Right hindlimb (tissue), 1 donor: ENCODE measurements at places on chromosomes 1 and 21.

GRCh38 chr1:70072231-70072751 is 133.1 kb downstream of the LRRC40 start:
- no peak for DNase-seq

DNA sequence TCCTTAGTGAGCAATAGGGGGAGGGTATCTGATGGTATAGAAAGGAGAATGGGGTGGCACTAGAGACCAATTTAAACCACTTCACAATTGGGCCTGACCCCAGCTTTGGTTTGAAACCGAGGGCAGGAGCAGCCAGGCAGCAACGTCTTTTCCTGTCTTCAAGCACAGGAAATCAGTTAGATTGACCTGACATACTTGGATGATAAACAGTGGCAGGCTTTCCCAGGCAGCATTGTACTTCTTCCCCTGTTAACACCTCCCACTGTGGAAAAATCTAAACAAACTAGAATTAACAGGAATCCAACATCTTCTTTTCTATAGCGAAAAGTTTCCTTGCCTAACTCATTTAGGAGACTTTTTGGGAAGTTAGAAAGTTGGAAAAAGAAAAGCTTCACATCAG is 40.6 kb downstream of the SELL start:
- DNase-seq, result no peak

DNA sequence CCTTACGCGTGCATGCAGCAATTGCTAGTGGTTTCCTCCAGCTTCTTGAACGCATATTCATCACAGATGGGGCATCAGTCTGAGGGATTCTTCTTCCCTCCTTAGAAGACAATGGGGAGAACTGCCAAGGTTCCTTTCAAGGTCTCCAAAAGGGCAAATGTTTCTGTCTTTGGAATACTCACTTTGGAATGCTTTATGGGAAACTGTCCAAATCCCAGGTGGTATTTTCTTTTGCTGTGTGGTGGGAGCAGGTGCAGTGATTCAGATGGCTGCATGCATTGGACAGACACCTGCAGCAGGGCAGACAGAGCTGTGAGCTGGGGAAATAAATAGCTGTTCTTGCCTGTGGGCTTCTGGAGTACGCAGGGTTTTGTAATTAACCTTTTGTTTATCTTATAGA is 40.5 kb downstream of the URB2 start:
- DNase-seq, result no peak

DNA sequence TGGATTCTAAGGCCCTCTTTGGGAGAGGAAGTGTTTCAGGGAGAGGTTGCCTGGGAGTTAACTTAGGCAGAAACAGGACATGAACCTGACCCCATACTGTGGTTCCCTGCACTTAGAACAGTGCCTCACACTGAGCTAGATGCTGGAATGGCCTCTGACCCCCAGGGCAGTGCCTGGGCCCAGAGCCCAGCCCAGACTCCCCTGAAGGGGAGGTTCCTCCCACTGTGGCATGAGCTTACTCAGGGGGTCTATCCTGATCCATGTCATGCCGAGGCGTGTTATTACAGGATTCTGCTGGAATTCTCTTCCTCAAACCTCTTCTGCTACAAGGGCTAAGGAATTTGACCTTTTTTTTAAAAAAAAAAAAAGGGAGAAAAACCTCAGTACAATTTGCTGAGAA is 72.2 kb downstream of the MRPL37 start:
- no peak for DNase-seq

DNA sequence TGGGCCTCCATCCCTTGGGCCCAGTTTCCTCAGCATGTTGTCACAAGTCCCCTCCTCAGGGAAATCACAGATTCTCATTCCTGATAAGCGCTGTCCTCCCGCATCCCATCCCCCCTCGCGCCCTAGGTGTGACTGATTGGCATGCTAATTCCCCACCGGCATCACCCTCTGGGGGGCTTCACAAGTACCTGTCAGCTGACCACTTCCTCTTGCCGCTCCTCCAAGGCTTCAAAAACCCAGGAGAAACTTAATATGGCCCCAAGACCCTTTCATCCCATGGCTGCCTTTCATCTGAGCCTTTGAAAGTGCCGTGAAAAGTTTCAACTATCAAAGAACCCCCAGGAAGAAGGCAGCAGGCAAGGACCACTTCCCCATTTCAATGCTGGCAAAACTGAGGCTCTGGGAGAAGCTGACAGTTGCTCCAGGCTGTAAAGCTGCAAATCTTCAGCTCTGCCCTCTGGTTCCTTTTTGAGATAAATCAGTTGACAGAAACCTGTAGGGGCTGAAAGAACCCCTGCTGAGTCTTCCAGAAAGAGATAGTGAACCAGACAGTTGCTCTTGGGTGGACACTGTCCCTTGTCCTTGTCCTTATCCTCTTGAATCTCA is 12.8 kb upstream of the MIXL1 start:
- DNase-seq, result no peak

DNA sequence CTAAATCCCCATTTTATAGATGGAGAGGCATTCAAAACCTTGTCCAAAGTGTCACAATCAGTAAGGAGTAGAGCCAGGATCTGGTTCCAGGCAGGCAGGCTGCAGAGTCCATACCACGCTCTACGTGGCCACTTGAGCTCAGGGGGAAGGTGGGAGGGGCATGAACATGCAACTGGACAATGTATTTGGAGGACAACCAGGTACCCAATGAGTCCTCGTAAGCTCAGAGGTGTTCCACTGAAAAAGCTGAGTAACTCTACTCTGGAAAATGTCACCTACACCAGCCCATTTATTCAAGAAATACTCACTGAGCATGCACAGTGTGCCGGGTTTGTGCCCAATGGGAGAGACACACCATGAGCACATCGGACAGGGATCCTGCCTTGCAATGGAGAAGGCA is 11.2 kb upstream of the GUCA2B start:
- no peak for DNase-seq

- DNase-seq, result peak; percentile 49
These were observed 31.5 kb downstream of the CHD5 start for GRCh38 chr1:6148497-6149241.

DNA sequence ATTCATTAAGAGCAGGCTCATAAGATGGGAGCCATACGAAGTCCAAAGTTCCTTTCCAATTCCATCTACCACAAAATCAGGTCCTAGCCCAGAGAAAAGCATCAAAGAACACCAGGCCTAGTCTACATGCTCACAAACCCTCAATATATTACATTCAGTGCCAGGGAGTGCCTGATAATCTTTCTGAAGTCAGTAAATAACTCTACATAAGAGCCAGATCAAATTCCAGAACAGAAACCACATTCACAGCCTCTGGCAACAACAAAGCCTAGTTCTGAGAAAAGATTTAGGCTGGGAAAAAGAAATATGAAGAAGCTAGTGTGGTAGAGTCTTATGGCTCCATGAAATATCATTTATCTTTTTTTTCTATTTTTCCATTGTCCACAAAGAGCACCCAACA is 40.5 kb upstream of the RBBP5 start:
- DNase-seq, result no peak

GRCh38 chr1:10407201-10407600 is 8.3 kb downstream of the PGD start:
- DNase-seq, result no peak

GRCh38 chr1:35570589-35571137 is 2.5 kb upstream of the TFAP2E start:
- DNase-seq, result no peak

- DNase-seq, result no peak
These were observed 36.6 kb upstream of the NHLH2 start for GRCh38 chr1:115877511-115877910.

GRCh38 chr1:172720339-172720738 is 61.4 kb downstream of the FASLG start:
- DNase-seq, result no peak

- DNase-seq, result no peak
These were observed 155.0 kb downstream of the SETD4 start for GRCh38 chr21:35905096-35905962.

- DNase-seq, result no peak
These were observed 74.5 kb downstream of the FOXJ3 start for GRCh38 chr1:42260376-42261070.

GRCh38 chr1:9093091-9093490 is 23.7 kb upstream of the SLC2A5 start:
- no peak for DNase-seq

- no peak for DNase-seq
These were observed 22.1 kb downstream of the CRYAA start for GRCh38 chr21:43190951-43191350.

DNA sequence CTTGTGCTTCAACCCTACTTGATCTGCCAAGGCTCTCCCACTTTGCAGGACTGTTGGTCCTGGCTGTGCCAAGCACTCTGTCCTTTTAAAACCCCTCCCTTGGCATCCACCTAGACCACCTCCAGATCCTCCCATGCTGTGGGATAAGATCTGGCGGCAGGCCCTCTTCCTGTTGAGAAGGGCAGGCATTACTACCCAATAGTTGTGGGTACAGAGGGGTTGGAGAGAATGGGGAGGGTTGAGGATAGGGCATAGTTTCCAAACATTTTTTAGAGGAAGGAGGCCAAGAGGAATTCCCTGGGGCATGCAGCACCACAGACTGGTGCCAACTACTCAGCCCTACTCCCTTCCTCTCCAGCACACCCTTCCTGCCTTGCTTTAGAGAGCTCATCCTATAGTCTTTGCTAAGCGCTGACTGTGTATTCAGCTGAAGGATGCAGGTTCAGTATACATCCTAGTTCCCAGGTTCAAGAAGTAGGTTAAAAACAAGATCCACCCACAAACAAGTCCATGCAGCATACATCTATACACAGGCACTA is 70.7 kb downstream of the TRABD2B start:
- no peak for DNase-seq

- DNase-seq, result no peak
These were observed 27.0 kb downstream of the KIAA1614 start for GRCh38 chr1:180939711-180940103.

DNA sequence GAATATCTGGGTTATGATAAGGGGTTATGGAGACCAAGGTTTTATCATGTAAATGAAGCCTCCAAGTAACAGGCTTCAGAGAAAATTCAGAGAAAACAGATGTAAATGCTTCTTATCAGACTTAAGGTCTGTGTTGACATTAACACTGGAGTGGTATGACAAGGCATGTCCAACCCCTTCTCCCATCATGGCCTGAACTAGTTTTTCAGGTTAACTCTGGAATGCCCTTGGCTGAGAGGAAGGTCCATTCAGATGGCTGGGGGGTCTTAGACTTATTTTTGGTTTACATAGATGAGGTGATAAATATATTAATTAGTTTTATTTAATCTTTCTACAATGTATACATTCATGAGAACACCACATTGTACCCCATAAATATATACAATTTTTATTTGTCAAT is 399.6 kb downstream of the TBX15 start:
- no peak for DNase-seq

DNA sequence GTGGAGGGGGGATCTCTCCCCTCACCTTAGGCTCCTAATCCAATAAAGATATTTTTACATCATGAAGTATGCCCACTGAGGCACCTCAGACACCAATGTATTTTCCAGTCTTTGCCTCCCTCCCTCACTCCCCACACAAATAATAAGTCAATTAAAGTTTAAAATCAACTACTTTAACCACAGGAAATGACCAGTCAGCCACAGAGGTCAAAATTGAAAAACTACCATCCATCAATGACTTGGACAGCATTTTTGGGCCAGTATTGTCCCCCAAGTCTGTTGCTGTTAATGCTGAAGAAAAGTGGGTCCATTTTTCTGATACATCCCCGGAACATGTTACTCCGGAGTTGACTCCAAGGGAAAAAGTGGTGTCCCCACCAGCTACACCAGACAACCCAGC is 70.6 kb upstream of the DYNLT5 start:
- DNase-seq, result no peak

DNA sequence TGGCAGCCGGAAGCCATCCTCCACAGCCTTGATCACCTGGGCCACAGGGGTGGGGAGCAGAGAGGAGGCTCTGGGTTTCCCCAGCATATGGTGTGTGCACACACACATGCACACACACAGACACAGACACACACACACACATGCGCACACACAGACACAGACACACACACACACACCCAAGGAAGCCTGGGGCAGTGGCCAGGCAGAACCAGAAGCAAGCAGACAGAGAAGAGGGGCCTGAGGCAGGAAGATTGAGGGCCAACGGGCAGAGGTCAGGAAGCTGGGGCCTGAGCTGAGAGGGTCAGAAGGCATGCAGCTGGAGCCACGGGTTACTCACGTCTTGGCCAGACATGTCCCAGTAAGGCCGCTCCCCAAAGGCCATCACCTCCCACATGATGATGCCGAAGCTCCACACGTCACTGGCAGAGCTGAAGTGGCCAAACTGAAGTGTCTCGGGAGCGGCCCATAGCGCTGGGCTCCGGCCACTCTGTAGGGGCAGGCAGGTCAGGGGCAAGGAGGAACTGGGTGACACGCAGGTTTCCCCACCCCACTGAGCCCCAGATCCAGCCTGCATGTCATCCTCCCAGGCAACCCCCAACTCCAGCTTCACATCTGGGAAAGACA is 27.4 kb downstream of the CDCA8 start:
- DNase-seq, result no peak

GRCh38 chr1:180854456-180854855 is 58.2 kb upstream of the KIAA1614 start:
- no peak for DNase-seq

GRCh38 chr1:248631354-248632008 is 3.4 kb downstream of the OR2T11 start:
- DNase-seq, result no peak

DNA sequence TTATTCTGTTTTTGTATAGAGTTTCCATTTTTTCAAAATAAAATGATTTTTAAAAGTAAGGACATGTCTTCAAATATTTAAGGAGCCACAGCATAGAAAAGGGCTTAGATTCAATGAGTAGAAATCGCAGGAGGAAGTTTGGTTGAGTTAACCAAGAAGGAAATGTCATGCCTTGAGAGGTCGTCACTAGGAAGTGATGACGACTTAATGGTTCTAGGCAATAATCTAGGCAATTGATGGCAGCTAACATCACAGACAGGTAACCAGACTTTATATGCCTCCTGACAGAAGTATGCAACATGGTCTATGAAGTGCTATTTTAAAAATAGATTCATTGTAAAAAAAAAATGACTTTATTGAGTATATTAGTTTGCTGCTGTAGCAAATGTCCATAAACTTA is 32.1 kb upstream of the TP53BP2 start:
- DNase-seq, result no peak

DNA sequence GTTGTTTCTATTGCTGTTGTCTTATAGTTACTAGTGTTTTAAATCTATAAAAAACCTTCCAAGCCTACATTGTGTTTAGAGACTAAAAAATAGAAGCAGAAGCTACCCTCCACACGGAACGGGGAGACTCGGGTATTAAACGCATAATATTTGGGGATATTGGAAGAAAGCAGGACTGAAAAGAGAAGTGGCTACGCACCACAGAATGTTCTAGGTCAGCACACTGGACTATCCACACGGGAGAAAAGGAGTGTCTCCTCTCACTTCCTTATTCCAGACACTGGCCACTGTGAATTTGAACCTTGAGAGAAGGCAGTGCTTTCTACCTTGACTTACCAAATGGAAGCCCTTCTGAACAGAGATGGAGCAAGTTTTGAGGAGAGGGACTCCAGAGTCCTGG is 1.0 kb upstream of the OR10J4 start:
- DNase-seq, result no peak

- DNase-seq, result no peak
These were observed 23.6 kb downstream of the ZNF670 start for GRCh38 chr1:247054992-247055415.

- no peak for DNase-seq
These were observed 13.8 kb downstream of the ALG14 start for GRCh38 chr1:95058974-95059373.

GRCh38 chr1:62991152-62991551 is 207.2 kb downstream of the ATG4C start:
- DNase-seq, result no peak

- DNase-seq, result no peak
These were observed 42.6 kb downstream of the FAM163A start for GRCh38 chr1:179785728-179786127.

- DNase-seq, result no peak
These were observed 279.2 kb downstream of the ASTN1 start for GRCh38 chr1:176885341-176885740.
